ENCODE measurements at places on chromosomes 11 and 22.

DNA sequence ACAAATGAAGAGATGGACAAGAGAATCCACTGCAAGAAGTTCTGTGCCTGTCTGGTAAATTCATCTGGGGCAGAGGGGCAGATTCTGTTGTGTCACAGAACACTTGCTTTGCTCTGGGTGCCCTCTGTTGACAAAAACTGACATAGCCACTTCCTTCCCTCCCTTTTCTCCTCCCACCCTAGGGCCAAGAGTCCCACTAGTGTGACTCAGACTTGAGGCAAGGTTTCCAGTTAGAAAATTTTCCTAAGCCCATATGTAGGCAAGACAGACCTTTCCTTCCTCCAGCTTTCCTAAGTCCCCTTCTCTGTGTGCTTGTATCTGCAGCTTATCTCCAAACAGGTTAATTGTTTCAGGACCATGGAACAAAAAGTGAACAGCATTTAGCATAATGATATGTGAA, 106.8 kb downstream of the RBFOX2 start:
- no peak for DNase-seq

DNA sequence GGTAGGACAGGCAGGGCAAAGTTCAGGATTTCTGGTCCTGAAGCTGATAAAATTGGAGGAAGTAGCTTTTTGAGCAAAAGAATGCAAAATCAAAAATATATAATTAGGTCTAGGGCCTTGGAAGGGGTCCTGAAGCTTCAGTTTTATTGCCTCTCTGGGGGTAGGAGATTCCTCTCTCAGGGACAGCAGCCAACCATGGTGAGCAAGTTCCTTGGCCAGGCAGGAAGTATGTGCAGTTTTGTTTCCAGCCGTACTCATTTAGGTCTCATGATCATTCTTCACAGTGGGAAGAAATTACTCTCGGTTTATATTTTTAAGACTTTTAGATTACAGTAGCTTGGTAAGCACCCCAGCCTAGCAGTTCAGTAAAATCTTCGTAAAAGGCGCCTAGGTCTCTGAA, 2.9 kb upstream of the RAB38 start:
- no peak for DNase-seq

- DNase-seq = peak; percentile 76
These were observed 17.9 kb upstream of the ADA2 start for GRCh38 chr22:17237038-17237668.

DNA sequence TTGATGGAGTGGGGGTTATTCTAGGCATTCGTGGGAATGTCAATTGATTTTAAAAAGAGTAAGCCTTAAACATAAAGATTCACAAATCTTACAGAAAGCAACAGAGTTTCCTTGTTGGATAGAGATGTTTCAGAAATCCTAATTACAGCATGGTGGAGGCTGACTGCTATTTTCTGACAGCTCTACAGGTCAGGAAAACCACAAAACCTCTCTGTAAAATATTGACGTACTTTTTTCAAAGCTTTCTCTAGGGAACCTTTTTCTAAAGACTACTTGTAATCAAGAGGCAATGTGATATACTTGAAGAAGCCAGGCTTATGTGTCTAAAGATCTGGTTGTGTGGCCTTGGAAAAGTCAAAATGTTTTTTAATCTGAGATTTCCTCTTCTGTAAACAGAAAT, 9.1 kb upstream of the OR8B8 start:
- no peak for DNase-seq

GRCh38 chr11:3193373-3194015, 25.1 kb downstream of the MRGPRG start:
- DNase-seq = no peak

- DNase-seq = no peak
These were observed 136.5 kb downstream of the TTC28 start for GRCh38 chr22:28542980-28543621.

- DNase-seq = no peak
These were observed 121.1 kb upstream of the TMEM45B start for GRCh38 chr11:129694538-129694937.

DNA sequence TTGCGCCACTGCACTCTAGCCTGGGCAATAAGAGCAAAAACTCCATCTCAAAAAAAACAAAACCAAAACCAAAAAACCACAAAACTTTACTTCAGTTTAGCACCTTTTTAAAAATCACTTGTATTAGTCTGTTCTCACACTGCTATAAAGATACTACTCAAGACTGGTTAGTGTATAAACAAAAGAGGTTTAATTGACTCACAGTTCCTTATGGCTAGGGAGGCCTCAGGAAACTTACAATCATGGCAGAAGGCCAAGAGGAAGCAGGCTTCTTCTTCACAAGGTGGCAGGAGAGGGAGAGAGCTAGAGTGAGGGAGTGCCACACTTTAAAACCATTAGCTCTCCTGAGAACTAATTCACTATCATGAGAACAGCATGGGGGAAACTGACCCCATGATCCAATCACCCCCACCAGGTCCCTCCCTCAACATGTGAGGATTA, 261.3 kb downstream of the TMEM135 start:
- DNase-seq = no peak

GRCh38 chr11:2109541-2110019, 29.6 kb downstream of the IGF2 start:
- no peak for DNase-seq

GRCh38 chr11:117098269-117099232, at the start of gene SIK3:
Gene SIK3, minus strand, starts transcription at chr11:117098428. Its CDS starts 13 bp downstream, at chr11:117098415.
- DNase-seq = peak; percentile 96

DNA sequence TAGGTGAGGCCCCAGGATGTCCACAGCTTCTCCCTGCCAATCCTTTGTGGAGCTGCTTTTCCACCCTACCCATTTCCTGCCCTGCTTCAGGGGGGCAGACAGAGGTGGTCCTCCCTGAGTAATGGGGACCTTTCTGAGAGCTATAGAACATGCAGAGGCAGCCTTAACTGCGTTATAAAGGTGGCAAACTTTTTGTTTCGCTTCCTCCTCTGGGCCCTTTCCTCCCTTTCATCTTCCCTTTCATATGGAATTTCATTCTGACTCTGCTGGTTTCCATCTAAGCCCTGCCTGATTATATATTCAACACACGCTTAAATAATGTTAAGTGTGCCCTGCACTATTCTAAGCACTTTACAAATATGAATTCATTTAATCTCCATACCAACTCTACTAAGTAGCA, 169.3 kb upstream of the E2F8 start:
- no peak for DNase-seq

DNA sequence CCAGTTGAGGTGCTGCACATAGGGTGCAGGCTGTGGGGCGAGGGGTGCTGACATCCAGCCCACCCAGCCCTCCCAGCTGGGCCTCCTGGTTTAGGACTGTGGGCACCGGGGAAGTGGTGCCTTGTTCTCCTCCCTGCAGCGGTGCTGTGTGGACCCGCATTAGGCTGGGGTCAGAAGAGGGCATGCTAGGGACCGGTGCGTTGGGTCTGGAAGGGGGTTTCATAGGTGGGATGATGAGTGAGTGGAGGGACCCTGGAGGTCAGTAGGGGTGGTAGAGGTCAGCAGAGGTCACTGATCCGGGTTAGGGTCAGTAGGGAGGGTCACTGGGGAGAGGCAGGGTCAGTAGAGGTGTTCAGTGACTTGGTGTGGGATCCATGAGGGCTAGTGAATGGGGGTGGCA, 6.7 kb upstream of the MYBPC3 start:
- no peak for DNase-seq

DNA sequence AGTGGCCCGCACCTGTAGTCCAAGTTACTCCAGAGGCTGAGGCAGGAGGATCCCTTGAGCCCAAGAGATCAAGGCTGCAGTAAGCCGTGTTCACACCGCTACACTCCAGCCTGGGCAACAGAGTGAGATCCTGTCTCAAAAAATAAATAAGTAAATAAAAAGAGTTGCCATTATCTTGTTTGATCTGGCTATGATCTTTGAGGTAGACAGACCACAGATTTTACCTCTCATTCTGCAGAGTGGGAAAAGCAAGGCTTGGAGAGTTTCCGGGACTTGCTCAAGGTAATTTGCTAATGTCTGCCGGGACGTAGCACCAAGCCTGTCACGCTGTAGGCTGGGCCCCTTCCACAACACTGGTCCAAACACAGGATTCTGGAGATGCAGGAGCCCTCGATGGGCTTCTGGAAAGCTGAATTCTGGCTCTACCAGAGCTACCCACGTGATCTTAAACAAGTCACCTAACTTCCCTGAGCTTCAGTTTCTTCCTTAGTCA, 6.8 kb downstream of the GRAP2 start:
- DNase-seq = no peak

GRCh38 chr11:75793966-75794365, 21.0 kb upstream of the UVRAG start:
- DNase-seq = no peak

DNA sequence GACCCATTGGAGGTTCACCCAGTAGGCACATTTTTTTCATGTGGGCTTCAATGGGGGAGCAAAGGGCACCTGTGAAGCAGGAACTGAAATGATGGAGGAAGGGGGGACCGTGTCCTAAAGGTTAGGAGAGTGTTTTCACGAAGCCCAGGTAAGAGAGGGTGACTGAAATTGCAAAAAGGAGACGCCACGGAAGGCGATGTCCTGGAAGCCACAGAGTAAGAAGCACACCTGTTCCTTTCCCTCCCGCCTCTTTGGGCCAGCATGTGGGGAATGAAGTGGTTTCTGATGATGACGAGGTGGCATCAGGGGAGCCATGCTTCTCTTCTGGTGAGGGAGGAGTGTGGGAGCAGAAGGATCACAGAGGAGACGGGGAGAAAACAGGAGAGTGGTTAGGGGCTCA, 37.0 kb upstream of the MICAL2 start:
- no peak for DNase-seq

- no peak for DNase-seq
These were observed 978.7 kb downstream of the DLG2 start for GRCh38 chr11:84648471-84648870.

GRCh38 chr11:48172818-48173609, 43.6 kb upstream of the OR4B1 start:
- DNase-seq = peak; percentile 62

- no peak for DNase-seq
These were observed 513.0 kb downstream of the SOX6 start for GRCh38 chr11:15843309-15843872.

- no peak for DNase-seq
These were observed 5.9 kb downstream of the CADM1 start for GRCh38 chr11:115498354-115498753.

- DNase-seq = no peak
These were observed 47.2 kb upstream of the SYT7 start for GRCh38 chr11:61627850-61628661.

DNA sequence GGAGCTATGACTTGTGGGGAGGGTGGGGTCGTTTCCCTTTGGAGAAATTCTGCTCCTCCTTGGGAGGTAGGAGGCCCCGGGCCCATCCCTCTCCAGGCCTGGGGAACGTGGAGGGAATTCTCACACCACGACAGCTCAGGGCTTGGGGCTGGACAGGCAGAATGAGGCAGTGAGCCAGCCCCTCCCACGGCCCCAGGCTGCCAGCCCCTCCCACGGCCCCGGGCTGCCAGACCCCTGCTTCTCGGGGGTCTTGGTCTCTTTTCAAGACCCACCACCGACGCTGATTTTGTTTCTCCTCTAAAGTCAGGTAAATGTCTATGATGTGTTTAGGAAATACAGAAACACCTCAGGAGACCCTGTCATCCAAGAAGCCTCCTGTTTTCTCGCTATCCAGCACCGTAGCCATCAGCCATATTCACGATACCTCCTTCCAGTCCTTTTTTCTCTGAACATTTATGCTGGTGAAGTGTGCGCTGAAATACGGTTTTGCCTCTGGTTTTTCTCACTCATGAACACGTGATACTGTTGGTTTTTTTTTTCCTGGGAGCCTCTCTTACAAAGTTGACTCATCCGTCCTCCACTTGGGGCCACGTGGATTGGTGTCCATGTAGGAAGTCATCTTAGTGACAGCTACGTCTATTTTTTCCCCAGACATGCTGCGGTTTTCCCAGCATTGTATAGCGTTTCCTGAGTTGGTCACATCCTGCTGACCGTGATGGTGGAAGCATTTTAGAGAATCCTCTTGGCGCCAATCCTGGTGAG, 1219.6 kb downstream of the BRD1 start:
- DNase-seq = no peak

DNA sequence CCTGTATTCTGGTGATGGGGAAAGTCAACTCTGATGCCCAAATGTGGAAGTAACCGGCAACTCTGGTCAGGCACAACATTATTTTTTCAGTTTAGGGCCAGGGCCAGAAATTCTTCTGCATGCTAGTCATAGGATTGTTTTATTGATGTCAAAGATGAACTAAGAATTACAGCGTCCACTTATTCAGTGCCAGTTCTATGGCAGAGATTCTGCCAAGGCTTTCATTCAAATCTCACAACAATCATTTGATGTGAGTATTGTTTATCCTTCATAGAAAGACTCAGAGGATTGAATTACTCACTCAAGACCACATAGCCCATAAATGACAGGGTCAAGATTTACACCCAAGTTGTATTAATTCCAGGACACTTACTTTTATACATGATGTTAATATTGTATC, 87.7 kb downstream of the TMPRSS5 start:
- DNase-seq = no peak

GRCh38 chr11:45752106-45752505, 52.8 kb upstream of the SLC35C1 start:
- DNase-seq = no peak

- no peak for DNase-seq
These were observed 28.9 kb downstream of the CLMP start for GRCh38 chr11:123166071-123166559.

DNA sequence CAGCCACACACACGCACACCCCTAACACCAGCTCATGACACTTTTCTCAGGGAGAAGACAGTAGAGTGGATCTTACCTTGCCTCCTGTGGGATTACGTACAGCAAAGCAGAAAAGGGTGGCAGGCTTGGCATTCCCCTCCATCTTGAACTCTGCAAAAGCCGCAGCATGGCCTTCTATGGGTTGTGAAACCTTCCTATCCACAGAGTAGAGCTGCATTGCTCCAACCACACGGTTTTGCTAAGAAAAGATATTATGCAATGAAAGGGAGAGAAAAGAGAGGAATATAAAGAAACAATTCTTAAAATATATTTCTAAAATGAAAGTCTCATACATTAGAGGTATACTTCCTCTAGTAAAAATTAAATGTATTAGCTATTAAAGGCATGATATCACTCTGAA, 48.8 kb downstream of the CLTCL1 start:
- no peak for DNase-seq

- no peak for DNase-seq
These were observed 31.6 kb upstream of the CRYBB3 start for GRCh38 chr22:25167834-25168601.

DNA sequence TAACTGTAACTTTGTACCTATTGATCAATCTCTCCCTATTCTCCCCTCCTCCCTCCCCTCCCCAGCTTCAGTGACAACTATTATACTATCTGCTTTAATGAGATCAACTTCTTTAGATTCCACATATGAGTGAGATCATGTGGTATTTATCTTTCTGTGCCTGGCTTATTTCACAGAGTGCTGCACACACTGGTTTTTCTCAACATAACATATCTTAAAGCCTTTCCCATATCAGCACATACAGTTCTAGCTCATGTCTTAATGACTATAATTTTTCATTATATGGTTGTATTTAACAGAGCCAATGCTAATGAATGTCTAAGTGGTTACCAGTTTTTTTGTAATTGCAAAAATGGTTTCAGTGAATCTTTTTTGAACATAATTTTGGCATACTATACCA, 340.3 kb upstream of the DDI1 start:
- no peak for DNase-seq
